Heart left ventricle (tissue), 16 donors: ENCODE measurements at places on chromosomes 11 and 22. TPM values are rescaled to one million over a fixed set of nuclear protein-coding genes. Genes with fewer than 3 reads are reported as not detected.

- DNase-seq: no peak
- no peaks in the 10 kb centered on the region for H3K36me3 ChIP-seq
- no peak within 1 kb of the TSS for H3K4me3 ChIP-seq
- no peak within 1 kb of the TSS for H3K27ac ChIP-seq
- no peaks in the 10 kb centered on the region for H3K27me3 ChIP-seq
- H3K4me1 ChIP-seq: peaks cover 5% of the 10 kb centered on the region
Observed at GRCh38 chr22:31139866-31140716, at the start of gene PLA2G3. Gene PLA2G3, minus strand, starts transcription at chr22:31140508. Its CDS starts 154 bp downstream, at chr22:31140354.

GRCh38 chr11:113034576-113034975 is 73.4 kb downstream of the NCAM1 start:
- no peak for DNase-seq
- no peaks in the 10 kb centered on the region for H3K36me3 ChIP-seq
- no peak overlapping the region for H3K27ac ChIP-seq
- H3K4me1 ChIP-seq: peaks cover 4% of the 10 kb centered on the region
- no peak overlapping the region for H3K4me3 ChIP-seq

DNA sequence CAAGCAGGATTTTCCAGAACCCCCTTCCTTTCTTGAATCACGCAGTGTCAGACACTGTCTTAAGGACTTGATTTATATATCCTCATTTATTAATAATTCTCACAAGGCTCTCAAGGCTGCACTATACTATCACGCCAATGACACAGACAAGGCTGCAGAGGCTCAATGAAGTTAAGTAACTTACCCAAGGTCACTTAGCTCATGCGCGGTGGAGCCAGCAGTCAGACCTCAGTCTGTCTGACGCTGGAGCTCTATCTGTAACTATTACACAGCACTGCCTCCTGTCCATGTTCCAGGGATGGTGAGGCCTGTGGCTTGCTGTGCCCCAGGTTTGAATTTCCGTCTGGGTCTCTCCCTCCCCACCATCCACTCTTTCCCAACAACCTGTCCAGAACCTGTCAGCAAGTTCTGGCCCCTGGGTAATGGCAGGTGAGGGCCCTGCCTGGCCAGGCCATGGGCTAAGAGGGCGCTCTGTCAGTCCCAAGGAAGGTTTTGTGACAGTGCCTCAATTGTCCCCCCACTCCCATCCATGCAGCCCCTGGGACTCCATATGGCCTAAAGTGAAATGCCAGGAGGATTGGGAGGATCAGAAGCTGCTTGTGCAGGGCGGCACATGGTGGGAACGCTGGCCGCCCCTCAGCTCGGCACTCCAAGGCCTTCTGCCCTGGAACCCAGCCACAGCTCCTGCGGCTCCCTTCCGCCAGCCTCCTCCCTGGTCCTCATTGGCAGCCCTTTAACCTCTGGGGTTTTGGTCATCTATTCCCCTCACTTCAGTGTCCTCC is 8.6 kb downstream of the KCNC1 start:
- peaks cover 23% of the 10 kb centered on the region for H3K27me3 ChIP-seq
- no peak overlapping the region for H3K4me3 ChIP-seq
- DNase-seq: no peak
- H3K36me3 ChIP-seq: no peaks in the 10 kb centered on the region

DNA sequence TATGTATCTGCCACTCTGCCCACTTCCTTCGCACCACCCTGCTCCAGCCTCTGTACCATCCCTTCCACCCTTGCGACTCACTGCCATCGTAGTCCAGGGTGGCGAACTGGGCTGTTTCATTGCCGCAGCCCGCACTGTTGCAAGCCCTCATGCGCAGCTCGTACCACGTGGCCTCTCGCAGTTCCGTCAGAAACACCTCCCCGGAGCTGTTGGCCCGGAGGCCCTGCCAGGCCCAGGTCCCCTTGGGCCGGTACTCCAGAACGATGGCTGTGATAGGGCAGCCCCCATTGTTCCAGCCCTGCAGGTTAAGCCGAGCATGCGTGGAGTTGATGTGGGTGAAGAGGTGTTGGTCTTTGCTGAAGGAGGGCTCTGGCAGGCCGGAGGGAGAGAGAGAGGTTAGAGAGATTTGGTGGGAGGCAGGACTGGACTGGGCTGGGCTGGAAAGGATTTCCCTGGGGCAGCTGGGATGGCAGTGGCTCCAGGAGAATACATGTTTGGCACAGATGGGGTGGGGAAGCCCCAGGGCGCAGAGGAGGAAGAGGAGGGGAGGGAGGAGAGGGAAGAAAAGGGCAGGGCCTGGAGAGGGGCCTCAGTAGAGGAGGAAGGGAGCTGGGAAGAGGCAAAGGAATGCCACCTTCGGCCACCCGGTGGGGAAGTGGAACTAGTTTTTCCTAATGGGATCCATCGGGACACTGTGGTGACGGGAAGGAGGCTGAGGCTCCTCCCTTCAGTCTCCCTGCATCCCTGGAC is 109.6 kb downstream of the CEP164 start:
- H3K36me3 ChIP-seq: no peaks in the 10 kb centered on the region
- no peaks in the 10 kb centered on the region for H3K27me3 ChIP-seq
- H3K4me3 ChIP-seq: no peak overlapping the region
- H3K4me1 ChIP-seq: no peaks in the 10 kb centered on the region
- no peak overlapping the region for H3K27ac ChIP-seq

- peaks cover 12% of the 10 kb centered on the region for H3K4me1 ChIP-seq
- no peaks in the 10 kb centered on the region for H3K27me3 ChIP-seq
- no peak overlapping the region for H3K4me3 ChIP-seq
- DNase-seq: no peak
Observed at GRCh38 chr22:29872144-29872893, 10.7 kb upstream of the MTMR3 start.

DNA sequence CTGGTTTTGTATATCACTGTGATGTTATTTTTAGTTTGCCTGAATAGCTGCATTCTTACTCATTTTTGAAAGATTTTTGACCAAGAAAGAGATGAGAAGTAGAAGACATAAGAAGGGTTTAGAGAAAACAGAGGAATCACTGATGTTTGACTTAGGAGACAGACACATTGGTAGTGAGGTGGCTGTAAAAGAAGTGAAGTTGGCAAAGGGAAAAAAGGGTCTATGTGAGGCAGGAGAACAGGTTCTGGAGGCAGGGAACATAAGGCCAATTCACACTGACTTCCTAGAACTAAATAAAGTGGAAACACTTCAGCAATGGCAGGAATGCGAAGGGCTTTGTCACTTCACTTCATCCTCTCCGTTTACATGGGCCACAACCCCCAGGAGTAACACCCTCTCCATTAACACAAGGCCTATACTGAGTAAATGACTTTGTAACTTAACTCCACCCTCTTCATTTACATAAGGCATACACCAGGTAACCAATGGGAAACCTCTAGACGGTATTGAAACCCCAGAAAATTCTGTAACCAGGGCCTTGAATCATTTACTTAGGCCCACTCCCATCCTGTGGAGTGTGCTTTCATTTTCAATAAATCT is 36.5 kb downstream of the CTSC start:
- no peak for DNase-seq
- H3K36me3 ChIP-seq: no peaks in the 10 kb centered on the region
- no peaks in the 10 kb centered on the region for H3K27me3 ChIP-seq
- peak overlapping the region; percentile 68 for H3K27ac ChIP-seq
- H3K4me1 ChIP-seq: no peaks in the 10 kb centered on the region

WNT7B gene
- not detected for total RNA-seq

APOL4 gene
- 5.7 TPM for total RNA-seq

TTC36 gene
- 1.6 TPM for total RNA-seq

BDNF gene
- total RNA-seq: 8.5 TPM

MS4A2 gene
- 0.40 TPM for total RNA-seq

BIK gene
- not detected for total RNA-seq
